ENCODE measurements at places on chromosomes 16 and 17.
A peak's percentile ranks its signal among the peaks of the same experiment; 100 is the strongest.

DNA sequence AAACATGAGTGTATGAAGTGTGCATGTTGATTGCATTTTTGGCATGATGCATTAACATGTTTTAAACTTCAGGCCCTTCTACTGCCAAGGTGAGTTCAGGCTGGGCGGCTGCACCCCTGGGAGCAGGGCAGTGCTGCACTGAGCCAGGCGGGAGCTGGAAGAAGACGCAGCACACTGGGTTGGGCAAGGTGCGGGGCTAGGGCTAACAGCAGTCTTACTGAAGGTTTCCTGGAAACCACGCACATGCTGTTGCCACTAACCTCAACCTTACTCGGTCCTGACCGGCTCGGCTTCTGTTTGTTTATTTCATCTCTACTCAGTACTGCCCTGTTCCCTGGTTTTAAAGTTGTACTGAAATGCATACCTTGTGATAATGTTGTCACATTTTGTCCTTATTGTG is 61.0 kb downstream of the MAP2K4 start:
- DNase-seq, result peak; percentile 30

GRCh38 chr17:17935321-17936271 is 36.6 kb downstream of the TOM1L2 start:
- DNase-seq, result no peak

DNA sequence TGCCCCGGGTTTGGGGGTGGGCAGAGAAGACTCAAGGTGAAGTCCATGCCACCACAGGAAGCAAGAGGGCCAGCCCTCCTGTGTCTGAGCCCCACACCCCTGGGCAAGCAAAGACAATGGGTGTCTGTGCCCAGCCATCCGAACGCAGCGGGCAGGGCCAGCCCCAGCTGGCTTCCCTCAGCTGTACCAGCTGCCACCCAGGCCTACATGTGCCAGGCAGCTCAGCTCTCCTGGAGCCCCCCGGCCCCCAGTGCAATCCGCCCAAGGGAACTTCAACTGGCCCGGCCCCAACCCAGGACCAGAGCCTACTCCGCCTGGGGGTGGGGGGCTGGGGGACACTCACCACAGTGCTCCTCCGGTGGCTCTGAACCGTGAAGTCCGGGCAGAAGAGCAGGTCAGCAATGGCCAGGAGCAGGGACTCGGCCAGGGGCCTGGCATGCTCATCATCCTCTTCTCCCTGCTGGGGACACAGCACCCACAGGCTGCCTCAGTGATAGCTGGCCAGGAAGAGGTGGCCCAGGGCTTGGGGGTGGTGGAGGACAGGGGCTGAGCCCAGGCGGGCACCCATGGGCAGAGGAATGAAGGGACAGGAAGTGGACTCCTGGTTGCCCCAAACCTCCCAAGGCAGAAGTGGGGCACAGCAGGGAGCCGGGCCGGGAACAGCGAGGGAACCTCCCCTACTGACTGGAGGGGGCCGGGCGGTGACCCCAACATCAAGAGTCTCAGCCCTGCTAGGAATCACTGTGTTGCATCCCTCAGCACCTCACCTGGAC is 9.8 kb downstream of the HID1 start:
- no peak for DNase-seq

DNA sequence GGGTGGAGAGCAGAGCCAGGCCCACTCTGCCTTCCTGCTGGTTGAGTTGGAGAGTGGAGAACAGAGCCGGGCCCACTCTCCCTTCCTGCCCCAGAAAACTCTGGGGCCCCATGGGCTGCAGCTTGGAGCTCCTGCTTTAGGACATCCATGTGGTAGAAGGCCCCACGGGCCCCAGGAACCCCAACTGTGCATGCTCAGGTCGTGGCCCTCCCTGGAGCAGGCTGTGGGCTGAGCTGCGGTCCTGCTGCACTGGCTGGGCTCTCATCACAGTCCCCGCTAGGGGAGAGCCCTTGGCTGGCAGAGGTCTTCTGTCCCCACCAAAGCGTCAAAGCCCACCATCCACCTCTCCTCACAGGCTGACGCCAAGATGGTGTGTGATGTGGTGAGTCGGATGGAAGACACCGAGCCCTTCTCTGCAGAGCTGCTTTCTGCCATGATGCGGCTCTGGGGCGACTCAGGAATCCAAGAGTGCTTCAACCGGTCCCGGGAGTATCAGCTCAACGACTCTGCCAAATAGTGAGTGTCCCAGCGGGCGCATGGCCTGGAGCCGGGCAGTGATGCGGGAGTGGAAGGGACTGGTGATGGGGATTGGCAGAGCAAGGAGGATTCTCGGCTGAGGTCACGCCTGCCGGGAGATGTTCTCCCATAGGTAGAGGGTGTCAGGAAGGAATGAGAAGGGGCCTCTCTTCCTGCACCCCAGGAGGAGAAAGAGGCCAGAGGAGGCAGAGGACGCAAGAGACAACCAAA is 96.9 kb downstream of the AMFR start:
- no peak for DNase-seq

GRCh38 chr16:56281249-56281805 is 90.0 kb downstream of the GNAO1 start:
- DNase-seq, result no peak

GRCh38 chr17:33096161-33096560 is 104.5 kb downstream of the SPACA3 start:
- DNase-seq, result no peak

- DNase-seq, result no peak
Observed at GRCh38 chr17:4632581-4632920, 8.9 kb downstream of the ALOX15 start.

DNA sequence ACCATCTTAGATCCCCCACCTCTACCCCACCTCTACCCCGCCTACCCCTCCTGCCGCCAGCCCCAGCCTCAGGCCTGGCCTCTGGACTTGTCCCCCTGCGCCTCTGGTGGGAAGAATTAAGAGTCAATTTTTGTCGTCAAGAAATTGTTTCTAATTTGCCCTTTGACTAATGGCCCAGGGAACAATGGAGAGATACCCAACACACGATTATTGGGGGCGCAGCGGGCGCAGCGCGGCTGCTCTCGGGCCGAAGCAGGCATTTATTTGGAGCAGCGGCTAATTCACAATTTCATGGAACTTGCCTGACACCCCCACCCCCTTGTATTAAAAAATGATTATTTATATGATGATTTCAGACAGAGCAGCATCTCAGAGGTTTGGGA is 4.4 kb upstream of the BAHCC1 start:
- DNase-seq, result no peak

DNA sequence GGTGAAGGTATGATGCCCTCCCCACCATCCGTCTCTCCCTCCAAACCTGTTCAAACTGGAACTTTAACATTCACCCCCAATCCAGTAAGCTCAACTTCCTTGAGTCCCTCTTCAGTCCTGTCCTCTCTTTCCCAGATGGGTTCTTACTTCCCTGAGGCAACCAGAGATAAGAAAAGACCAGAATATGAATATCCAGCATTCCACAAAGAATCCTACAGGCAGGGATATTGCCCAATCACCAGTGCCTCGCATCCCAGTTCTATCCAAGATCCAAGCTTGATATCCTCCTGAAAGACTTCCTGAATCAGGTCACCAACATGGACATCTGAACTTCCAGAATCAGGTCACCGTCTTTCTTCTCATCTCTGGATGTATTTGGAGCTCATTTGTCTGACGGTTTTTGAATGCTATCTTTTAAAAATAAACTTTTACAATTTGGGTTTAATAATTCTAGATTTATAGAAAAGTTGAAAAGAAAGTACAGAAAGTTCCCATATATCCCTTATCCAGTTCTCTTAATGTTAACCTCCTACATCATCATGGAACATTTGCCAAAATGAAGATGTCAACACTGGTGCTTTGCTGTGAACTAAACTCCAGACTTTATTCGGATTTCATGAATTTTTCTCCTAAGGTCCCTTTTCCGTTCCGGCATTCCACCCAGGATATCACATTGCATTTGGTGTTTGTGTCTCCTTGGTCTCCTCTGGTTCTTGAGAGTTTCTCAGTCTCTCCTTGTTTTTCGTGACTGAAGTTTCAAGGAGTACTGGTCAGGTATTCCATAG is 13.7 kb upstream of the COL1A1 start:
- no peak for DNase-seq

DNA sequence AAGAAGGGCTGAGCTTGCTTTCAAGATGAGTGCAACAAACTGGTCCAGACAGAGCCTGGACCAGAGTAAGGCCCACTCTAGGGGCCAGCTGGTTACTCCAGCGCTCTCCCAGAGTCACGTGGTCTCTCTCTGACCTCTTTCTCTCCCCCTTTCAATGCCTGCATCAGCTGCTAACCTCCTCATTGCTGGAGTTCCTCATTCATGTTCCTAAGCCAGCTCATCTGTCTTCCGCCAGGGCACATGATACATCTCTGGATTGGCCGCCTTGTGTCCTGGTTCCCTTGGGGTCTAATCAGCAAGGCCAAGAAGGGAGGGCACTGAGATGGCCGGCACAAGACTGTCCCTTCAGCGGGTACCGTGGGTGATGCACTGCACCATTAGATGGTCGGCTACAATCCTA is 26.9 kb upstream of the ZFP90 start:
- no peak for DNase-seq

DNA sequence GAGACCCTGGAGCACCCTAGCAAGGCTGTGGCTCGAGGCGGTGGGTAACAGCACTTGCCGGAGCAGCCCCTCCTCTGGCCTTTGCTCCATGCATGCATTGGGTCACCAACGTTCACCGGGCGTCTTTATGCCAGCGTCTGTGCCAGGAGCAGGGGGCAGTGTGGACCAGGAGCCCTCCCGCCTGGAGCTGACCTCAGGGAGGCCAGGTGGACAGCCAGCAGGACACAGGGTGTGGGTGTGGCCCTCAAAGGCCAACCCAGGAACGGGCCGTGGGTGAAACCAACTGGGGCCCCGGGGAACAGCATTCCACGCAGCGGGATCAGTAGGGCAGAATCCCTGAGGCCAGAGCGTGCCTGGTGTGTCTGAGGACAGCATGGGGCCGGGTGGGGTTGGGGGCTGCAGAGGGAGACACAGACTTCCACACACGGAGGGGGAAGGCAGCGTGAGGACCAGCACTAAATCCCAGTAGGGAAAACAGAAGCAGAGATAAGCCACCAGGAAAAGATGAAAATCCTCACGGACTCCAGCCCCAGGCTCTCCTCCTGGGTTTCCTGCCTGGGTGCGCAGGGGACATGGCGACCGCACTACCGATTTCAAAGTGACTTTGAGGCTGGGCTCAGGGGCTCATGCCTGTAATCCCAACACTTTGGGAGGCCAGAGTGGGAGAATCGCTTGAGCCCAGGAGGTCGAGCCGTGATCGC is 2.9 kb upstream of the CD7 start:
- no peak for DNase-seq

GRCh38 chr16:53518550-53519416 is 15.8 kb upstream of the AKTIP start:
- DNase-seq, result no peak

- no peak for DNase-seq
Observed at GRCh38 chr17:75970011-75970523, 8.9 kb downstream of the ACOX1 start.

DNA sequence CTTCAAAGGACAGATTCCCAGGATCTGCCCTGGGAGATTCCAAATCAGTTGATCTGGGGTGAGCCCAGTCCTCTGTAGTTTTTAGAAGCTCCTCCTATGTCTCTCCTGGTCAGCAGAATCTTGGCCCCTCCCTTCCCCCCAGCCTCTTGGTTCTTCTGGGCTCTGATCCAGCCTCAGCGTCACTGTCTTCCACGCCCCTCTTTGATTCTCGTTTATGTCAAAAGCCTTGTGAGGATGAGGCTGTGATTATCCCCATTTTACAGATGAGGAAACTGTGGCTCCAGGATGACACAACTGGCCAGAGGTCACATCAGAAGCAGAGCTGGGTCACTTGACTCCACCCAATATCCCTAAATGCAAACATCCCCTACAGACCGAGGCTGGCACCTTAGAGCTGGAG is 840 bp upstream of the CDH5 start:
- peak; percentile 70 for DNase-seq

DNA sequence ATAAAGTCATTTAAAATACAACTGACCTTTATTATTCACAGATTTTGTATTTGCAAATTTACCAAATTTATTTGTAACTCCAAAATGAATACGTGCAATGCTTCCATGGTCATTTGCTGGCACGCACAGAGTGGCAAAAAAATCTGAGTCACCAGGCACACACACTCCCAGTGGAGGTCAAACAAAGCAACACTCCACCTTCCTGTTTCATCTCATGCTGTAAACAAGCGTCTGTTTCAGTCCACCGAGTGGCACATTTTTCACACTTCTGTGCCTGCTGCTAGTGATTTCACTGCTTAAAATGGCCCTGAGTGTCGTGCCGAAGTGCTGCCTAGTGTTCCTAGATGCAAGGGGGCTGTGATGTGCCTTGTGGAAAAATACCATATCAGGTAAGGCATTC is 17.8 kb upstream of the ITGAE start:
- DNase-seq, result no peak

DNA sequence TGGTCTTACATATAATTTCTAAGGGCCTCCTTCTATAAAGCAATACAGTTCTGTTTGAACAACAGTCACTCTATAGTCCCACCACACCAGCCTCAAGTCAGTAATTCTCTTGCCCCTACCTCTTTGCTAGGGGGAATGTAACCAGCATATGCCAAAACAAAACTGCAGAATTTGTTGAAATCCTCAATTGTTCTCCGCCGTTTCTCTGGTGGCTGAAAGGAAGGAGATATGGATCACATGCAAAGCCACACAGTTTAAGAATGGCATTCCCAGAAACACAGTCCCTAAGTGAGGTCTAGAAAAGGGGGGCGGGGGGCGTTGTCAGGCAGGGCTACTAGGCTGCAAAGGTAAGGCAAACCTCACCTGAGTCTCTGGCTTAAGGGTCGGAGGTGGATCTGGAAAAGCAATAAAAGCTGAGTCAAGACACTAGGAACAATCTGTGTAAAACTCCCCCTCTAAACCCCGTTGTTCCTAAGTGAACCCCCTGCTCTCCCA is 1.9 kb downstream of the PHF23 start:
- DNase-seq, result no peak

- DNase-seq, result no peak
Observed at GRCh38 chr16:85988306-85988705, 89.3 kb downstream of the IRF8 start.

DNA sequence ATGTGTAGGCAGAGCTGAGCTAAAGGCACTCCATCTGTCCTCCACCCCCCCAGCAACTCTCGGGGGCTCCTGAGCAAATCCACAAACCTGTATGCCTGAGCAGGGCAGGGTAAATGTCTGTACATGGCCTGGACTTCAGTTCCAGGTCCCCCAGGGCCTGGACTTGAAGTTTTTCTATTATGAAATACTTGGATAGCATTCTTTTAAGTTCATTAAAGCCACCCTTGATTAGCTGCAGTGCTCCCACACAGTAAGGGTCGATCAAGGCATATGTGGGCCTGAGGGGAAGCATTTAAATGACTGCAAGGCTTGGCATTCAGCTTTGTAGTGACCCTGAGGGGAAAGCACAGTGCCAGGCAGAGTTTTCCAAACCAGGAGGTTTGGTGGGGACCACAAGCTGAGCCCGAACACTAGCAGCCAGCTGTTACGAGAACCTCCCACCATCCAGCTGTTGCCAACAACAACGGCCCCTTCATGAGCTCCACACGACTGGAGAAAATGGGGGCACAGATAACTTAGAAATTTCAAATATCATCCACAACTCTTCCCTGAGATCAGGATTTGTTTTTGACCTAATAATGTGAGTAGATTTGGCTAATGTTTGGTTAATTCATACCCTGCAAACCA is 6.7 kb downstream of the FAM117A start:
- peak; percentile 34 for DNase-seq

GRCh38 chr16:80123189-80123588 is 417.6 kb upstream of the DYNLRB2 start:
- no peak for DNase-seq

All from left ventricle myocardium superior (tissue), 1 donor.